WTC11 (cell line): ENCODE measurements at places on chromosomes 7 and 10. TPM values are rescaled to one million over a fixed set of nuclear protein-coding genes. Genes with fewer than 3 reads are reported as not detected.

LIPM gene
- not detected in 3 replicates for total RNA-seq

DEPP1 gene
- total RNA-seq, result 1.6 to 2.1 TPM (median 1.6 TPM) in 3 replicates

ITIH5 gene
- 3.1 to 3.8 TPM (median 3.6 TPM) in 3 replicates for total RNA-seq

CAV2 gene
- total RNA-seq, result 1.9 to 4.3 TPM (median 2.4 TPM) in 3 replicates

NDUFA5 gene
- 69.1 to 77.0 TPM (median 72.9 TPM) in 3 replicates for total RNA-seq

NAMPT gene
- total RNA-seq, result 88.0 to 99.1 TPM (median 91.7 TPM) in 3 replicates

ABCB4 gene
- 0.71 to 1.2 TPM (median 1.1 TPM) in 3 replicates for total RNA-seq

DNA sequence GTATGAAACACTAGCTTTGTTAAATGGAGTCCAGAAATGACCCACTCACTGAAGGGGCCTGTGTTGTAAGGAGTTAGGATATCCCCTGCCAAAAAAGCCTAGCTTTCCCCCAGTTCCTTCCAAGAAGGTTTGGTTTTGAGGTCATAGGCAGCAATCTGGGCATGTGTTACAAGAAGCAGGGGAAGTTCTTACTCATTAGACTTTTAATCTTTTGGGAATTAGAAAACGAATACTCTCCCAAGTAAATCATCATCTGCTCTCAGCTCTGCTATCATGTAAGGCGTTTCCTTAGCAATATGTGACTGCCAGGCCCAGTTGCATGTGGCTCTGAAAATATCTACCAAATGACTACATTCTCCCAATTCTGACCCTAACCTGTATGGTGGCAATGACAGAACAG, 3.7 kb downstream of the NOD1 start:
- no peak overlapping the region for H3K4me3 ChIP-seq
- H3K27ac ChIP-seq, result no peak overlapping the region
- H3K36me3 ChIP-seq, result no peaks in the 10 kb centered on the region
- peaks cover 15% of the 10 kb centered on the region for H3K4me1 ChIP-seq

GRCh38 chr7:139180700-139181311, 50.2 kb upstream of the UBN2 start:
- H3K27me3 ChIP-seq, result no peaks in the 10 kb centered on the region
- peaks cover 51% of the 10 kb centered on the region for H3K4me1 ChIP-seq
- H3K27ac ChIP-seq, result peak overlapping the region; percentile 96

DNA sequence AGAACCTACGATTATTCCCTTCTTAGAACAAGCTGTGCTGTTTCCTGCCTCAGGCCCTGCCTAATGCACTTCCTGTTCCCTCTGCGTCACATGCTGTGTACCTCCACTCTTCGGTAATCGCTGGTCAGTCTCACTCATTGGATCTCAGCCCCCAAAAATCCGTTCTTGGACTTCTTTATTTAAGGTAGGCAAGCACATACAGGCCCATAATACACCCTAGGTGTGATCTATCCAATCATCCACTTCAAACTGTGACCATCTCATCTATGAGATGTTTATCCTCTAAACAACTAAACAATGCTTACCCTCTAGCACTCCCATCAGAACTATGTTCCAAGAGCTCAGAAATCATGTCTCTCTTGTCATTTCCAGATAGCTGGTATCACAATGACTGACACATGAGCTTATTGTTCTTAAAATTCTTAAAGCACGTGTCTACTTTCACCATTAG, 83.9 kb downstream of the CADPS2 start:
- H3K4me1 ChIP-seq, result peaks cover 36% of the 10 kb centered on the region
- H3K36me3 ChIP-seq, result no peaks in the 10 kb centered on the region
- no peak for DNase-seq
- H3K4me3 ChIP-seq, result no peak overlapping the region

GRCh38 chr10:27242473-27242950, 1.9 kb upstream of the ACBD5 start:
- peak overlapping the region; percentile 93 for H3K4me3 ChIP-seq
- DNase-seq, result no peak
- H3K4me1 ChIP-seq, result peaks cover 26% of the 10 kb centered on the region
- 0 out of 2 replicates have a peak, but pooled peaks cover 3% of the 10 kb centered on the region for H3K27me3 ChIP-seq

DNA sequence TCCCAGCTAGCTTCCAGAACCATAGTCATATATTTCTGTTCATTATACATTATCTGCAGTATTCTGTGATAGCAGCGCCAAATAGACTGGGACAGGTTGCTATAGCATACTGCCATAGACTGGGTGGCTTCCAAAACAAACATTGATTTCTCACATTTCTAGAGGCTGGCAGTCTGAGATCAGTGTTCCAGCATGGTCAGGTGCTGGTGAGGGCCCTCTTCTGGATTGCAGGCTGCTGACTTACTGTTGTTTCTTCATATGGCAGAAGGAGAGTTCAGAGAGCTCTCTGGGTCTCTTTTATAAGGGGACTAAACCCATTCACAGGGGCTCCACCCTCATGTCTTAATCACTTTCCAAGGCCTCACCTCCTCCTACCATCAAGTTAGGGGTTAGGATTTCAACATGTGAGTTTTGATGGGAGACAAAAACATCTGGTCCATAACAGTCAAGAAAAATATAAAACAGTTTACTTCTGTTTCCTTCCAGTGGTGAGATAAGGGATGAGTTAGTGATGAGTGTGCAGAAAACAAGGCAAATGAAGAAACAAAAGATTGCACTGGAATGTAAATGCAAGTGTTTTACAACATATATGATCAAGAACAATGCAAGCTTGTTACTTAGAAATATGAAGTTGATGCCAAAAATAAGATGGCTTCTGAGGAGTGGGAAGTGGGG, 399.0 kb upstream of the C7orf33 start:
- DNase-seq, result no peak
- no peaks in the 10 kb centered on the region for H3K27me3 ChIP-seq
- peaks cover 14% of the 10 kb centered on the region for H3K4me1 ChIP-seq
- H3K36me3 ChIP-seq, result no peaks in the 10 kb centered on the region

GRCh38 chr7:90817846-90818245, 221.7 kb downstream of the CDK14 start:
- DNase-seq, result no peak
- H3K36me3 ChIP-seq, result peaks cover 20% of the 10 kb centered on the region
- peaks cover 18% of the 10 kb centered on the region for H3K4me1 ChIP-seq
- no peak overlapping the region for H3K4me3 ChIP-seq

- no peaks in the 10 kb centered on the region; the same call in 1 of the 2 replicates for H3K27me3 ChIP-seq
- H3K36me3 ChIP-seq, result no peaks in the 10 kb centered on the region
- peak; percentile 42 for DNase-seq
- H3K4me3 ChIP-seq, result no peak overlapping the region
- peak overlapping the region; percentile 100 for H3K27ac ChIP-seq
Measured at GRCh38 chr10:14185316-14186045, 145.2 kb downstream of the FRMD4A start.

GRCh38 chr10:33482486-33482885, 148.0 kb upstream of the NRP1 start:
- peaks cover 42% of the 10 kb centered on the region for H3K4me1 ChIP-seq
- H3K4me3 ChIP-seq, result no peak overlapping the region
- H3K27me3 ChIP-seq, result peaks cover 9% of the 10 kb centered on the region; the same call in 1 of the 2 replicates
- peaks cover 20% of the 10 kb centered on the region for H3K36me3 ChIP-seq

GRCh38 chr10:82821043-82821442, 946.0 kb downstream of the NRG3 start:
- H3K36me3 ChIP-seq, result no peaks in the 10 kb centered on the region
- no peaks in the 10 kb centered on the region for H3K27me3 ChIP-seq
- no peak overlapping the region for H3K4me3 ChIP-seq
- DNase-seq, result no peak
